ENCODE measurements at places on chromosomes 3 and 15.

- peak; percentile 58 for DNase-seq
Observed at GRCh38 chr3:114299421-114299820, 5.6 kb downstream of the TIGIT start.

DNA sequence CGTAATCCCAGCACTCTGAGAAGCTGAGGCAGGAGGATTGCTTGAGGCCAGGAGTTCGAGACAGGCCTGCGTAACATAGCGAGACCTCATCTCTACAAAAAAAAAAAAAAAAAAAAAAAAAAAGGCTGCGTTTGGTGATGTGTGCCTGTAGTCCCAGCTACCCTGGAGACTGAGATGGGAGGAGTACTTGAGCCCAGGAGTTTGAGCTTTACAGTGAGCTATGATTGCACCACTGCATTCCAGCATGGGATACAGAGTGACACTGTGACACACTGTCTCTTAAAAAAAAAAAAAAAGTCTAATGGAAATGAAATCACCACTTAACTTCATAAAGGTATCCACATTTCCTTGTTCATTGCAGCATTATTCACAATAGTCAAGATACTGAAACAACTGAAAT, 65.5 kb downstream of the THBS1 start:
- DNase-seq = no peak

- no peak for DNase-seq
Observed at GRCh38 chr3:178318941-178319816, 217.1 kb upstream of the KCNMB2 start.

DNA sequence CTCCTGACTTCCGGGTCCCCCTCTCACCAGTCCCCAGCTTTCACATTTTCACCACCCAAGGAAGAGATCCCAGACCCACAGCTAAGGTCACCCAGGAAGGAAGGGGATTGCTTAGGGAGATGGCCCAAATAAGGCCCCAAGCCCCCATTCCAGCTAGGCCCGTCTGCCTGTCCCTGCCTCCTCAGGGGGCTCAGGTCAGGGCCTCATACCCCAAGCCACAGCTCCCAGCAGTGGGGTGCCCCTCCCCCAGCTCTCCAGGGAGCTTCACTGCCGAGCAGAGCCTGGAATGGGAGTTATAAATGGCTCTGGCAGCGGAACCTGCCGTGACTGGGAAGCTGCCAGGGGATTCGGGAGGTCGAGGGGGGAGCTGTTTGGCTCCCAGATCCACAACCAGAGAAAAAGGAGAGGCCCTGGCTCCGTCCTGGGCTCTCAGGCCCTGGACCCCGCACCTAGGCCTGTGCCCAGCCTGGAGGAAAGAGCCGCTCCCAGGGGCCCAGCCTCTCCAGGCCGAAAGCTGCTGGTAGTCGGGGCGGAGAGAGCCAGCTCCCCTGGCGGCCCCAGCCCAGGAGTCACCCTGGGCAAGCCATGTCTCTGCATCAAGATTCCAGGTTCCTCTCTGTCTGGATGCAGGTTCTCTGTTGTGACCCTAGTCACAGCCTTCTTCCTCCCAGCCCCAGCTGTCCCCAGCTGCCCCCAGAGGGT, 550 bp downstream of the CCDC9B start:
- DNase-seq = no peak

DNA sequence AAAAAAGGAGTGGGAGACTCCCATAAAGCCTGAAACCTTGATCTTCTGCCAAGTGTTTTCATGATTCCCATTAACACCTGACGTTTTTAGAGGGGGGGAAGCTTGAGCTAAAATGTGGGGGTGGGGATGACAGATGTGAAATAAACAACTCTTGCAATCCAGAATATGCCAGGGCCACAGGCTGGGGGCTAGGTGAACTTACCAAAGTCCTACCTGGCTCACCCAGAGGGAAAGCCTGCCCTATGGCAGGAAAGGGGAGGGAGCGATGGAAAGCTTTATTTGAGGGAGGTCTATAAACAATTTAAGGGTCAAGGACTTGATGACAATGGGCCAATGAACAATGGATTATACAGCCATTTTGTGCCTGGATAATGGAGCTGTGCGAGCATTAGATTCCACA, 108.3 kb downstream of the LRIG1 start:
- DNase-seq = no peak

DNA sequence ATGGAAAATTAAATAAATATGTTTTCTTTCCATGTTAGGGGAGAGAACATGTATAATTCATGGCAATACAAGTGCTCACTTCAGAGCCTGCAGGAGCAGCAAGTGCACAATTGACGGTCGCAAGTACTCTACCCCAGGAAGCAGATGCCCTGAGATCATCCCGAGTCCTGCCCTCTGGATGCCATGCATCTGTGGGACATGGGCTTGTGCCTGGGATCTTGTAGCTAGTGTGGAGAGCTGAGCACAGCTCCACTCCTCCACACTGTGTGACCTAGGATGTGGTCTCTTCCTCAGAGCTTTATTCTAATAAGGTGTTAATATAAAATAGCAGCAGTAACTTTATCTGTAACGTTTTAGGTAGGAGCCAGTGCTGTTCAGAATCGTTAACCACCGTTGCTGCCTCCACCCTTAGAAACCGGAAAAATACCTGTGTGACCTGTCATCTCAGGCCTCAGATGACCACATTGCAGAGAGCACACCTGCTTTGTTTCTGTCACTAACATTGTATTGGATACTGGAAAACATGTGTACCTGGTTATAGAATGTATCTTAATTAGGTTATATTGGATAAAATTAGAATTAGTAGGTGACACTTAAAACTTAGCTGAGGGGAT, 105.0 kb upstream of the GOLGA6L6 start:
- DNase-seq = no peak

- DNase-seq = no peak
Observed at GRCh38 chr3:156341831-156342416, 213.0 kb downstream of the SSR3 start.
